ENCODE measurements at places on chromosomes 7 and 10.

DNA sequence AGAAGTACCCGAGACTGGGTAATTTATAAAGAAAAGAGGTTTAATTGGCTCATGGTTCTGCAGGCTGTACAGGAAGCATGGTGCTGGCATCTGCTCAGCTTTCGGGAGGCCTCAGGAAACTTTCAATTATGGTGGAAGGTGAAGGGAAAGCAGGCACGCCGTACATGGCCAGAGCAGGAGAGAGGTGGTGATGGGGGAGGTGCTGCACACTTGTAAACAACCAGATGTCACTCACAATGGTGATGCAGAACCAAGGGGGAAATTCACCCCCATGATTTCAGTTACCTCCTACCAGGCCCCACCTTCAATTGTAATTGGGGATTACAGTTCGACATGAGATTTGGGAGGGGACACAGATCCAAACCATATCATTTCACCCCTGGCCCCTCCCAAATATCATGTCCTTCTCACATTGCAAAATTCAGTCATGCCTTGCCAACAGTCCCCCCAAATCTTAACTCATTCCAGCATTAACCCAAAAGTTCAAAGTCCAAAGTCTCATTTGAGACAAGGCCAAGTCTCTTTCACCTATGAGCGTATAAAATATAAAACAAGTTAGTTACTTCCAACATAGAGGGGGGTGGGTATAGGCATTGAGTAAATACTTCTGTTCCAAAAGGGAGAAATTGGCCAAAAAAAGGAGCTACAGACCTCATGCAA is 50.0 kb downstream of the RSBN1L start:
- peak; percentile 40 for DNase-seq

- DNase-seq = no peak
Observed at GRCh38 chr7:79319369-79319768, 134.1 kb downstream of the MAGI2 start.

- DNase-seq = no peak
Observed at GRCh38 chr7:153934048-153934447, 118.2 kb upstream of the DPP6 start.

DNA sequence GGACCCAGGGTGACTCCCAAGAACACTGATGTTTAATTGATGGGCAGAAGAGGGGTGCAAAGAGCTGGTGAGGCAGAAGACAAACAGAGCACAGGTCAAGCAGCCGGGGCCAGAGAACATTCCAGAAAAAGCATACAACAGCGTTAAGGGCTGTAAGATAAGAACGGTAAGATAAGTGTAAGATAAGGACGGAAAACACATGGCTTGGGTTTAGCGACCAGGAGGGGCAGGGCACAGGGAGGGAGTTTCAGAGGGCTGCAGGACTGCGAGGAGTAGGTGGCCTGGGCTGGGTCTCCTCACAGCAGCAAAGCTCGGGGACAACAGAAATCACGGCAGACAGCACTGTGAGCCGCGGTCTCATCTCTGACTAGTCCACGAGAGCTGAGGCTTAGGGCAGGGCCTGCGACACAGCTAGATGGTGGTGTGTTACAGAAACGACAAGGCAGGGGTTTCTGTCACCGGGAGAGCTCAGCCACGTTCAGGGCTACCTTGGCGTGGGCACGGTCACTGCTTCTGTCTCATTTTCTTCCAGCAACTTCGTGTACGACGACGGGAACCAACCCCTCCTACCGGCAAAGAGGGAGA is 24.6 kb downstream of the BRI3 start:
- no peak for DNase-seq

- no peak for DNase-seq
Observed at GRCh38 chr10:130234171-130234965, 98.2 kb downstream of the GLRX3 start.

DNA sequence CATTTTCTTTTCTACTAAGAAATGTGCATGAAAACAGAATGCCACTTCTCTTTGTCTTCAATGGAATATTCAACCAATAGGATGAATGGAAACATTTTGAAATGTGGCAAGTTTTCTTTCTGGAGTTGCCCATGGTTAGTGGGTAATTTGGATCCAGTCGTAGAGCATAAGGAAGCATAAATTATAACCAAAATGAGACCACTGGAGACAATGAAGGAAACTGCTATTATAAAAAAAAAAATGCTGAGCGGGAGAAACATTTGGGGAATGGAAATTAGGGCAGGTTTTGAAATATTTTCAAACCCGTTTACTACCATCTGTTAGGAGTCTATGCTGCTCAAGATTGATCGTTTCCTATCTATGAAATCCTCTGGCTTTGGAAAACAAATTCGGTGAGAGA is 182.9 kb upstream of the PRKCQ start:
- no peak for DNase-seq

DNA sequence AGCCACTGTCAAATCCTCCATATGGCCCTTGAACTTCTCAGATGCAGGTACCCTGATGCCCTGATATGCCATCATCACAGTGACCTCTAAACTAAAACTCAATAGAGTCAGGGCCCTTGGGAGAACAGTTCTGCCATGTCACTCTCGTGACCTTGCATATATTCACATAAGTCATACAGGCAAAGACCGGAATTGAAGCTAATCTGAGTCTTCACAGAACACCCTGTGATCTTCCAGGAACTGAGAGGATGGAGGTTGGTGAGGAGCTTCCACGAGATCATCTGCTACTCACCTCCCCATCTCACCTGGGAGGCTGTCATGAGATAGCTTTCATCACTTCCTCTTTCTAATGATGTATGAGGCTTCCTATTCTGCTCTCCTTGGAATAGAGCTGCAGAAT is 228.7 kb upstream of the CCDC6 start:
- no peak for DNase-seq

DNA sequence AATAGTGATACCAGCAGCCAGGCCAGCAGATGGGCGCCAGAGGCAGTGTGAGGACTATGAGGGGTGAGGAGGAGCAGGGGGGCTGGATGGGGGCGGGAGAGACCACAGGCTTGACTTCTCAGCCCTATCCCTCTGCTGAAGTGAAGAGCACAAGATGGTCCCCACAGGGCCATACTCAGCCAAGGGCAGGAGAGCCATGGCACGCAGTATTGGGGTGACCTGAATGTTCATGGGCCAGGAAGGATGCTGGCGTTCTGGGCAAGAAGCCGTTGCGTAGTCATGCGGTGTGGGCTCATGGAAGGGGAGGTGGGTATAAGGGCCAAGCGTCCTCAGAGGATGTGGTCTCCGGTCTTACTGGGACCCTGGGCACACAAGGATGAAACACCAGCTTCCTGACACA is 146.3 kb downstream of the PRKAG2 start:
- DNase-seq = no peak

- no peak for DNase-seq
Observed at GRCh38 chr10:89342206-89342958, 14.6 kb downstream of the IFIT3 start.

DNA sequence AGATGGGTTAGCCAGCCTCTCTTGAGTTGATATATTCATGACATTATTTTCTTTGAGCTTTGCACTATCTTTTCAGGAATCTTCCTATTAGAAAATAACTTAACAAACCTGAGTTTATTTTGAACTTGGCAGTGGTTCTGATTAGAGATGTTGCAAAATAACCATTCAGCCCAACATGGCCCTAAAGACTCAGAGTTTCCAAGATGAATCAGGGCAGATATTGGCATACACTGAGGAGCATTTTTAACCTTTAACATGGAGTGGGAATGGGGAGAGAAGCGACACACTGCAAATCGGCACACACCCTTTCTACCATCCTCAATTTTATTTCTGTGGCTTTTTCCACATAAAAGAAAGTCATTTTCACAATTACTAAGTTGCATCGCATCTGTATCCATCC is 190.8 kb downstream of the TRIL start:
- no peak for DNase-seq

DNA sequence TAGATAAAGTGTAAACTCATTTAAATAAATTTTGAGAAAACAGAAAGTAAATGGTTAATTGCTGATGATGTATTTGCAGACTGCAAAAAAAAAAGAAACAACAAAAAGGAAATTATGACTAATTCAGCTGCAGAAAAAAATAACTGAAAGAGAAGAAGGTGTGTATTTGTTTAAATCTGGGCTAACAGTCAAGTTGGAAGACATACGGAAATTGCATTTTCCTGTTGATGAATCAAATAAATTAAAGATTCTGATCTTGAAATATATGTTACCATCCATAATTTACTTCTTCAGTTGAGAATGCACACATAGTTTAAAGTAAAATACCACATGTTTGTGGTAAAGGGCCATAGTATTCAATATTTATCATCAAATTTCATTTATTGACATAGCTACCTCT is 19.3 kb upstream of the ING3 start:
- DNase-seq = no peak

DNA sequence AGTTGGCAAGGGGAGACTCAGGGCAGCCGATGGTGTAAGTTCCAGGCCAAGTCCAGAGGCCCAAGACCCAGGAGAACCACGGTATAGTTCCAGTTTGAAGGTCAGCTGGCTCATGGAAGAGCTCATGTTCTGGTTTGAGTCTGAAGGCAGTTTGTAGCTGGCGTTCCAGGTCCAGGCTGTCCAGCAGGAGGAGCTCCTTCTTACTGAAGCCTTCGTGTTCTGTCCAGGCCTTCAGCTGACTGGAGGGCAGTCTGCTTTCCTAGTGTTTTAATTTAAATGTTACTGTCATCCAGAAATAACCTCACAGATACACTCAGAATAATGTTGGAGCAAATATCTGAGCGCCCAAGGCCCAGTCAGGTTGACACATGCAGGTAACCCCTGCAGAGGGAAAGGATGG is 4.2 kb downstream of the SUN1 start:
- DNase-seq = no peak

- DNase-seq = no peak
Observed at GRCh38 chr10:99539120-99539519, 6.4 kb downstream of the NKX2-3 start.

DNA sequence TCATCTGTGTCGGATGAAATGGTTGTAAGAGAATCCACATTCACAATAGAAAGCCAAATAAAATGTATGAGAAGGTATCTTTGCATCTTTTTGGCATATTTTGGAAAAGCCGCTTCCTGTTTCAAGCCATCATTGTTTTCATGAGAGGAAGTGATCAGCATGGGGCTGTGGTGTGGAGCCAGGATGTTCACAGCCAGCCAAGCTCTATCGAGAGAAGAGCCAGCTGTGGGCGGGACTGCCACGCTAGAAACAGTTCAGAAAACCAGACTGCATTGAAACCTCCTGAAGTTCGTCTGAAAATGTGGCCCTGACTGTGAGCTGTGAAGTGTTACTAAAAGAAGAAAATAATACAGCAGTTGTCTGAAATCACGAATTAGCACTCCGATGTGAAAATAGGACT is 21.2 kb upstream of the NPS start:
- no peak for DNase-seq

GRCh38 chr7:101746314-101746713 is 71.1 kb upstream of the CUX1 start:
- DNase-seq = no peak

DNA sequence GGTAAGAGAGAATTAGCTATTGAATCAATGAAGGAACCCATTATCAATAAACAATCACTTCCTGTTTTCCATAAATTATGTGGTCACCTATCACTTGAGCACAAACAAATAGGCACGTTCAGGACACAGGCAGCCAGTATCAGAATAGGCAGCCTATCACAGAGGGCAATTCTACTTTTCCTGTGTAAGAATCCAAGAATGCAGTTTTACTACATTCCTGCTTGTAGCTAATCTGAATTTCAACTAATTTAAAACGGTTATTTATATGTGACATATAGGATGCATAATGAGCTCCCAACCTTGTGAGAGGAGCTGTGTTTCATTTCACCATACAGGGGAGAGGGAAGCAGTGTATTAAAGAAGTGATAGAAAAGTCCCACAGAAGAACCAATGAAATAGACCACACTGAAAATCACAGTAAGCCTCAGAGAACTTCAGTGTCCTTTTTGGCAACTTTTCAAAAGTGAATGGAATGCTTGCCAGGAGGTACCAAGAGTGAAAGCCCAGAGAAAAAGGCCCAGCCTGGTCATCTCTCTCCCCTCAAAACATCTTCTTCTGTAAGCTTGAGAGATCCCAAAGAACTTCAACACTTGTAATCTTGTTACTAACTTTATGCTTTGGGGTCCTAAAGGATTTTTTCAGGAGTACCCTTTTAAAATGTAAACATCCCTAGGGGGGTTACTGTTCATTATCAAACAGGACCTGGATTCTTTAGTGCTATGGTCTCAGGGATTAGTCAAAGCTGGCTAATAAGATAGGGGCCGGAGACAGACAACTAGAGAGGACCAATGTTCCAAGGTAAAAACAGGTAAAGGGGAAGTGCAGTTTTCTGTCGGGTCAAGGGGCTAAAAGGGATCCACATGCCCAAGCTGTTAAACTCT is 1.3 kb downstream of the IMMP2L start:
- DNase-seq = no peak

DNA sequence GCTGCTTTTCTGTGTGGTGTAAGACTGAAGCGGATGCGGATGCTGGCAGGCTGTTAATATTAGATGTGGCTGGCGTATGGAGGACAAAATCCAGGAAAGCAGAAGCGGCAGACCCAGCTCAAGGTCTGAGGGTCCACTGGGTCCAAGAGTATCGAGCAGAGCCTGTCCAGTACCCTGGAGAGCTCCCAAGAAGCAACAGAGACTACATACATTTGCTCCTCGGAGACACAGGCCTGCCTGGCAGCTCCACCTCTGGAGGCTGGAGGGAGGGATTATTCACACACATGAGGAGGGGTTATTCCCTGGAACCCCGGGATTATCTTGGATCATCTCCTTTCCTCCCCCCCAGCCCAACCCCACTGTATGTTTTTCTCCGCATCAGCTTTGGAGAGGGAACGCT is 31.3 kb upstream of the LOXL4 start:
- no peak for DNase-seq

- DNase-seq = no peak
Observed at GRCh38 chr7:24709585-24710360, 47.5 kb downstream of the GSDME start.

- no peak for DNase-seq
Observed at GRCh38 chr7:94529516-94529915, 19.9 kb downstream of the CASD1 start.

- no peak for DNase-seq
Observed at GRCh38 chr10:93199191-93199751, 125.6 kb downstream of the CYP26A1 start.

GRCh38 chr10:103838862-103839518 is 16.4 kb downstream of the SH3PXD2A start:
- no peak for DNase-seq

- peak; percentile 59 for DNase-seq
Observed at GRCh38 chr7:4641091-4641666, 40.9 kb upstream of the FOXK1 start.

- DNase-seq = no peak
Observed at GRCh38 chr10:79393221-79393923, 46.1 kb downstream of the PPIF start.

- DNase-seq = no peak
Observed at GRCh38 chr7:158395780-158396278, 191.8 kb downstream of the PTPRN2 start.

GRCh38 chr10:86377797-86378146 is 11.2 kb upstream of the GRID1 start:
- no peak for DNase-seq

GRCh38 chr7:22216832-22217475 is 140.0 kb downstream of the RAPGEF5 start:
- DNase-seq = no peak

- DNase-seq = peak; percentile 79
Observed at GRCh38 chr7:128937647-128938543, at the start of gene IRF5. TSS of gene IRF5 (plus strand) at chr7:128937927. CDS start at chr7:128942082, 4,155 bp downstream.

- DNase-seq = no peak
Observed at GRCh38 chr7:30835396-30835915, 64.2 kb downstream of the MINDY4 start.

GRCh38 chr10:28400176-28400575 is 97.3 kb upstream of the MPP7 start:
- no peak for DNase-seq

- DNase-seq = no peak
Observed at GRCh38 chr10:122555442-122555841, 5.1 kb upstream of the DMBT1 start.
